GM12891 (cell line): ENCODE measurements at places on chromosomes 3 and 15.

- DNase-seq: no peak
Observed at GRCh38 chr3:142962520-142963233, 797 bp downstream of the PAQR9 start.

DNA sequence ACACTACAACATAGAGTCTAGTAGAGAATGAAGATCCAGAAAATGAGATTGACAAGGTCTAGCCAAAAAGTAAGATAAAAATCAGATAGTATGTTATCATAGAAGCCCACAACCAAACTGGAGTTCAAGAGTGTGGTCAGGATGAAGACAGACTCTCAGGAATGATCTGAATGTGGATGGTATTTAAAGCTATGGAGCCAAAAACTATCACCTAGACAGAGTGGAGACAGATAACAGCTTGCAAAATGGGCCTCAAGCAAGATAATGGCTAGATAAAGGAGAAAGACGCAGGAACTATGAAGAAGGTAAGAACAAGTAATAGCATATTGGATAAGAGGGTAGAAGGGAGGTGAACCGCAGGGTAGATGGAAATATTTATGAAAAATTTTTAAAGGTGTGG lies 35.4 kb downstream of the ZMAT3 start:
- DNase-seq: no peak

- DNase-seq: no peak
Observed at GRCh38 chr15:57298843-57299550, 77.3 kb upstream of the CGNL1 start.

- DNase-seq: no peak
Observed at GRCh38 chr3:126530171-126531050, 6.5 kb downstream of the CHST13 start.

- DNase-seq: no peak
Observed at GRCh38 chr3:61978460-61979419, 394.6 kb downstream of the FEZF2 start.

DNA sequence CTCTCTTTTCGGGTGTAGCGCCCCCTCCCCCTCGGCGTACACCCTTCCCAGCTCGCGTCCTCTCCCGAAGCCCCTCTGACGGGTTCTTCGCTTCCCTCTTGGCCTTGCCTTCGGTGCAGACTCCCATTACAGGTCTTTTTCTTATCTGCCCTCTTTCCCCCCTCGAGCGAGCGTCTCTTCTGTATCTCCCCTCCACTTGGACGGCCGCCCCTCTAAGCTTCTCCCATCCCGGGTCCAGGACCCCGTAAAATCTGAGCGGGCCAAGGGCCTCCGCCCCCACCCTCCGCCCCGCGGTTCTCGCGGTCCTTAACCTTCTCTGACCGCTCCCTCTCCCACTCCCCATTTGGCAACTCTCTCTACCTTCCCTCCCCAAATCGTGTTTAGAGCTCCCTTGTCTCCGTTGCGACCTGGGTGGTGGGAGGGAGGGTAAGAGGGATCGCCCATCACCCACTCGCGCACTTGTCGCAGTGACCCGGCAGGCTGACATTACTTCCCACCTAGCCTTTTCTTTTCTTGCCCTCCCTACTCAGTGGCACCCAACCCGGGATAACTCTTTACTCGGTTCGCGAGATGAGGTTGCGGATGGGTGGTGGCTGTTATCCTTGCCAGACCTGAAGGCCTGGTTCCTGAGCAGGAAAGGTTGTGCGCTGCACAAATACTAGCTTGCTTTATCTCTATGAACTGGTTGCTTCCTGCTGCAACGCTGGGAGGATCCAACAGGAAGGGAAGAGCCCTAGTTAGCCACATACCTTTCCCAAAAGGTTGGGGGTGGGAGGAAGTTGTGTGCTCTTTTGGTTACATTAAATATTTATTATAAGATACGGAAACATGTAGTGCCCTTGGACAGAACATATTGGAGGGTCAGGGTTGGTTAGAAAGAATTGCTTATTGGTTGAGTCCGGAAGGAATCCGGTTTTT lies 922 bp downstream of the RAB11A start:
- DNase-seq: no peak

GRCh38 chr3:128895843-128896697 lies 16.6 kb downstream of the ACAD9 start:
- DNase-seq: no peak

DNA sequence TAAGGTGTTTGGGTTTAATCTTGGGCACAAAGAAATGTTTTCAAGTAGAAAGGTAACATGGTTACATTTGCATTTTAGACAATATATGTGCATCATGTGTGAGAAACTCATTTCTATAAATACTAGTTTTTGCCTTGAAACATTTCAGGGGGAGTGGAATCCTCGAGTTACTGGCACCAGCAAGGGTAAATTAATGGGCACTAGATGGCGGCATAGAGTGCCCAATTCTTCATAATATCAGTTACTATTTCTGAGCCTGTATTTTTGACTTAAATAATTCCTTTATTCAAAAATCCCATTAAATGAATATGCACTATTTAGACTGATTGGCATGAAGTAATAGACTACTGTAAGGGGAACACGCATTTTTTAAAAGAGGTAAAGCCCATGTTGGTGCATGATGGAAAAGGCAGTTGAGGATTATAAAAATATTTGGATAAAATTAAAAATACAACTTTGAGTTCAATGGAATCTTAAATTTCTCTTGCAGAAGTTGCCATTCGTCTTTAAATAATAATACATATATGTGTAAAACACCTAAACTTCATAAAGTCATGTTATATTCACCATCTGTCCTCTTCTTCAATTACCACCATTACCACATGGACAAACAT lies 106.3 kb downstream of the ZBTB20 start:
- no peak for DNase-seq

DNA sequence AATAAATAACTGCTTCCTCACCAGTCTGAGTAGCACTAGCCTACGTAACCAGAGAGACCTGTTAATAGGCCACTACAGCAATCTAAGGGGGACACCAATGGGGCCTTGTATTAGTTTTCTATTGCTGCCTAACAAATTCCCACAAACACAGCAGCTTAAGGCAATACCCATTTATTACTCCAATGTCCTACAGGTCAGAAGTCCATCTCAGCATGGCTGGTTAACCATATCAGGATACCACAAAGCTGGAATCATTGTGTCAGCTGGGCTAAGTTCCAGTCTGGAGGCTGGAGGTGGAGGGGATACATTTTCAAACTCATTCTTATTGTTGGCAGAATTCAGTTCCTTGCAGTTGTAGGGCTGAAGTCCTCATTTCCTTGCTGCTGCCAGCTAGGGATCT lies 331.9 kb downstream of the ULK4 start:
- DNase-seq: no peak

GRCh38 chr15:87874896-87875711 lies 381.4 kb downstream of the NTRK3 start:
- no peak for DNase-seq

DNA sequence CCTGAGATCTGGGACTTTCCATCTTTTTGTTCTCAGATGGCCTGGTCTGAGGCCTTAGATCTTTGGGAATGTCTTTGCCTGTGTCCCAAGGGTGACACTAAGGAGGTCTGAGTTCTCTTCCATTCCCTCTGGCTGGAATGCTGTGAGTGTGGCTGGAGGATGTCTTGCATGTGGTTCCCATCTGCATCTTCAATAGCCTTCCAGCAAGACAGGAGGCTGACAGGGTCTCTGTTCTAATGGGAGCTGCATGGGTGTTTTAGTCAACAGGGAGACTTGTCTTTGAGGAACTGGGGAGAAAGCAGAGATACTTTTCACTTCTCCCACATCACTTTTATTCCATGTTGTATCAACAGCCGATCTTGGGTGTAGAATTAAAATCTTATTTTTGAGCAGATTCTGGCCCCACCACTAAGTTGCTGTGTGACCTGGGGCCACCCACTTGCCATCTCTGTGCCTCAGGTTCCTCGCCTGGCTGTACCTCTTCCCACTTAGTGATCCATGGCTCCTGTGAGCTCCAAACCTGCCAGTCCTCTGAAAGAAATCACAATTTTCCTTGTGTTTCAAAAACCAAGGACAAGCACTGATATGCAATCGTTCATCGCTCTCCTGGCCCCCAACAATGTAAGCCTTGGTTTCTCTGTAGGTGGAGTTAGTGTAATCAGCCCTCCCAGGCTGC lies 75.2 kb downstream of the LSM3 start:
- DNase-seq: no peak

DNA sequence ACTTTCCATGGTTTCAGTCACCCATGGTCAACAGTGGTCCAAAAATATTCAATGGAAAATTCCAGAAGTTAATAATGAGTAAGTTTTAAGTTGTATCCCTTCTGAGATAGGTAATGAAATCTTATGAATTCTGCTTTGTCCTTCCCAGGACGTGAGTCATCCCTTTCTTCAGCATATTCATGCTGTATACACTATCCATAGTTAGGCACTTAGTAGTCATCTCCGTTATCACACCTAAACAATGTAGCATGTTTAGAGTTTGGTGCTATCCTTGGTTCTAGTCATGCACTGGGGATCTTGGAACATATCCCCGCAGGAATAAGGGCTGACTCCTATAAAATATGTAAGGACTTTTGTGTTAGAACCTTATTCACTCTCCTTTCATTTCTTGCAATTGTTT lies 153.2 kb downstream of the UNC13C start:
- DNase-seq: no peak

DNA sequence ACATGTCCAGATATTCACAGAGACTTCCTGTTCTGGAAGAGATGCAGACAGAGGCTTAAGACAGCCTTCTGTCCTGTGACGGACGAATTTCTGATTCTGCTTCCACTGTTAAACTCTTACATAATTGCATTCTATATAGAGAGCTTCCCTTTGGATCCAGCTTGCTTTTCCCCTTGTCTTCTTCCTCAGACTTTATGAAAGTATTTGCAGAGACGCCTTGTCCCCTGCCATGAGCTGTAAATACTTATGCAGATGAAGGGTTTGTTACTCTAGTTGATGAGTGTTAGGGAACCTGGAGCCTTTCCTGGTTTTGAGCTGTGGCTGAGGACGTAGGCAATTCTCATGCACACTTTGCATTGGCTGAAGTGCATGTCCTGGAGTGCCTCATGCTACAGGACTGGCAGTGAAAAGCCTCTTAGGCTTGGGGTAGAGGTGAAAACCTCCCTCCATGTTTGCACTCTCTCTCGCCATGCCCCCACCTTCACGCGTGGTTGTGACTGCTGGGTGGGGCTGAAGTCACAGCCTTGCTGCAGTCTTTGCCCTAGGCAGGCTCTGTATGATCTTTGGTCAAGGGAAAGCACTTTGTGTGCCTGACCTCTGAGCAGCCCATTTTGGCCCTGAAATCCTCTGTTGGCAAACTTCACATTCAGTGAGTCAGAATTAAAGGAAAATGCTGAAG lies 286.6 kb downstream of the PTPRG start:
- DNase-seq: no peak

GRCh38 chr15:42549032-42549491 lies 424 bp downstream of the HAUS2 start:
- DNase-seq: peak; percentile 16

- DNase-seq: no peak
Observed at GRCh38 chr15:48631176-48631770, 14.2 kb downstream of the FBN1 start.
